NCI-H460 (cell line): ENCODE measurements at places on chromosomes 4 and X.

GRCh38 chr4:86977621-86978184, 42.9 kb downstream of the AFF1 start:
- DNase-seq, result peak; percentile 32

DNA sequence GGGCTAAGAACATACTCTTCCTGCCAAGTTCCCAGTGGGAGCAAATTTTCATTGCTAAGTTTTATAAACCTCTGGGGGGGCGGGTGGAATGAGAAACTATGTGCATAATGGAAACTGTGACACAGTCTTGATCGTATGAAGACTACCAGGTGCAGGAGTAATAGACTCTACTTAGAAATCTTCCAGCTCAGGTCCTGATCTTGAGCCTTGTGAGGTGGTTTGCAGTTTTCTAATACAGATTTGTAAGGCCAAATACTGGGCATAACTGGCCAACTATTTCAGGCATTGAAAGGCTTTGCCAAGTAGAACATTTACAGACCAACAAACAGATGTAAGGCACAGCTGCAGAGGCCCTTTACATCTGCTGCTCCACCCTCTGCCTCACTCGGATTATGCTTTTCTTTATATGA, 89.7 kb upstream of the CBR4 start:
- no peak for DNase-seq

DNA sequence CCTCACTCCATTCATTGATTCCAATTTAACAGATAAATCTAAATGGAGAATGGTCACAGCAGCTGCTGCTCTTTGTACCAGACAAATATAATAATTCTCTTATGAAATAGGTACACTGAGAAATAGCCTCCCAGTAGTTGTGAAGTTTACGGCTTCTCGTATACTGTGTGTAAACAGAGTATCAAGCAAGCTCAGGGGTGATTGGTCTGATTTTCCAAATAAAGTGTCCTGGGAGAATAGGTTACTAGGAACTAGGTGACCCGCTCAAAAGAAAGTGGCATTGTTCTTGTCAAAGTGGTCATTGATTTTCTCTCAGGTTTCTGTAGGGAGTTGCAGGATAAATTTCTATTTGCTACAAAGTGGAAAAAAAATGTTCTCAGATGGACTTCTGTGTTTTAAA, 838.2 kb downstream of the RAPGEF2 start:
- no peak for DNase-seq

DNA sequence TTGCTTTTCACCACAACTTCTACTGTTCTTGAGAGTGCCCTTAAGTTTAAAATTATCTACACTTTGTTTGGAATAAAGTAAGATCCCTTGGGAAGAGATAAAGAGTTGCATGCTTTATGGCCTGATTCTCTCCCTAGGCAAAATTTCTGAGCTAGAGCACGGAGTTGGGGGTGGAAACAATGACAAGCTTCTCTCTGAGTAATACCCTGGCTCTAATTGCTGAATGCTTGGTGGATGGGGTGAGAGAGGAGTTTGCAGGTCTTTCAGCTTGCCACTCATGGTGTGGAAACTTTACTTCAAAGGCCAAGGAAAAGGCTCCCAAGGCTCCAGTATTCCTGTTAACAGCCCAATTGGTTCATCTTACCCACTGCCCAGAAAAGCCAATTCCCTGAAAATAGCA, 26.1 kb upstream of the PRDM8 start:
- DNase-seq, result no peak

GRCh38 chr4:184596044-184596616, 53.1 kb downstream of the CASP3 start:
- no peak for DNase-seq

DNA sequence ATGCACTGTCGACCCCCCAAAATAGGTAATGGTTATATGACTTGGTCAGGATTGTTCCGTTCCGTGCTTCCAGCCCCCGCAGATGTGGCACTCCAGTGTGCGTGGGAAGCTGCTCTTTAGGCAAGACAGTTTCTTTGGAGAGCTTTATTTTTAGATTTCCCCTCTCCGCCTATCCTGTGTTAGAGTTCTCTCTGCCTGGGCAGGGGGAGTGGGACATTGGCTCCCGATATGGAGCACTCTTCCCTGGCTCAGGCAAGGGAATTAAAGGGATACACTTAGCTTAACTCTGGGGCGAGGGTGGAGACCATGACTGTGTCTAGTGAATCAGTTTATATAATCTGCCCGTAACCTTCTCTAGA, 36.0 kb downstream of the DLG3 start:
- no peak for DNase-seq

GRCh38 chr4:47713129-47713834, 124.6 kb downstream of the CORIN start:
- no peak for DNase-seq

- no peak for DNase-seq
Measured at GRCh38 chrX:106672527-106672926, 54.0 kb upstream of the RNF128 start.

GRCh38 chrX:2540426-2540947, 39.7 kb upstream of the DHRSX start:
- DNase-seq, result no peak

- DNase-seq, result no peak
Measured at GRCh38 chrX:100979881-100980607, 10.5 kb downstream of the ARL13A start.

DNA sequence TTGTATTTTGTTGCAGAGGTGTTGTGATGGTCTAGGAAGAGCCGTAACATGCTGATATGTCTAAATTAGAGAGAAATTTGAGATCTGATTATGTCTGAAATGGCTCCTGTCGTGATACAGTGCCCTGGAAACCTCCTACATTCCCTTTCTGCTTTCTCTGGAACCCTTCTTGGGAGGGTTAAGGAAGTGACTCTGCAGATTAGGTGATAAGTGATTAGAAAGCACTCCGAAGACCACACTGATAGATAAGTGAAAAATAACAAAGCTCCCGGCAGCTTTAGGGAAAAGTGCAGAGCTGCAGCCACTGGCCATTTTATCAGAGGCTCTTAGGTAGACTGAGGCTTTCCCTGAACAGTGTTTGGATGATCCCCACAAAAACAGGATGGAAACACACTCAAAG, 110.6 kb downstream of the MGST2 start:
- no peak for DNase-seq

DNA sequence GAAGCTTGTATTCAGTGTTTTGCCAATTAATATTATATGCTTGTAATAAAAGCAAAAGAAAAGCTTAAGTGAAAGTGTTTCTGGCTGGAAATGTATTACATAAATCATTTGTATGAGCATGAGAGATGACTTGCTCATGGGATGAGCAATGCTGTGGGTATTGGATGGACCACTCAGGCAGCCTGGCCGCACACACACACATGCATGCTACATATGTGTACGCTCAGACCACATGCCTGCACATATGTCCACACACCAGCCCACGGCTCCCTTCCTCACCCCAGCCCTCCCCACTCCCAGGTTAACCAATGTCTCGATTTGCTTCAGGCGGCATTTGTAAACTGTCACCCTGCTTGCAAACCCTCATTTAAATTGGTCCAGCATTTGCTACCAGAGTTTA, 55.9 kb downstream of the CPLX1 start:
- DNase-seq, result no peak

- DNase-seq, result no peak
Measured at GRCh38 chr4:3212391-3213105, 36.4 kb upstream of the MSANTD1 start.

- no peak for DNase-seq
Measured at GRCh38 chr4:38082424-38083385, 122.5 kb downstream of the PTTG2 start.

- no peak for DNase-seq
Measured at GRCh38 chr4:183988874-183989273, 83.8 kb downstream of the STOX2 start.

DNA sequence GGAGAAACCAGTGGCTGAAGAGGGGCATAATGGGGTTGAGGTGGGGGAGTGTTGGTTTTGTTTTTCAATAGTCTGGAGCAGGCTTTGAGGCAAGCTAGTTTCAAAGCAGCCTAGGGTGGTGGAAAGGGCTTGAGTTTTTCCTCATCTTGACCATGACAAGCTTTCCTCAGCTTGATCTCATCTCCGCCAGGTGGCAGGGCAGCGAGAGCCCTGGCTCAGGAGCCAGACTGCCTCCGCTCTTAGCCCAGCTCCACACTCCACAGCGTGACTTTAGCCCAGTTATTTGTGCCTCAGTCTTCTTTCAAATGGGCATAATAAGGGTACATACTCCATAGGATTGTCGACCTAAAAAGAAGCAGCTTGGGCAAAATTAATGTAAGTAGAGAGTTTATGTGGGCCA, 29.9 kb upstream of the SOWAHD start:
- peak; percentile 26 for DNase-seq

- DNase-seq, result no peak
Measured at GRCh38 chrX:21691512-21692018, 33.4 kb upstream of the KLHL34 start.
